MM.1S (cell line): ENCODE measurements at places on chromosomes 2 and 18.

GRCh38 chr2:216622526-216622925 lies 10.7 kb upstream of the IGFBP2 start:
- DNase-seq = no peak

DNA sequence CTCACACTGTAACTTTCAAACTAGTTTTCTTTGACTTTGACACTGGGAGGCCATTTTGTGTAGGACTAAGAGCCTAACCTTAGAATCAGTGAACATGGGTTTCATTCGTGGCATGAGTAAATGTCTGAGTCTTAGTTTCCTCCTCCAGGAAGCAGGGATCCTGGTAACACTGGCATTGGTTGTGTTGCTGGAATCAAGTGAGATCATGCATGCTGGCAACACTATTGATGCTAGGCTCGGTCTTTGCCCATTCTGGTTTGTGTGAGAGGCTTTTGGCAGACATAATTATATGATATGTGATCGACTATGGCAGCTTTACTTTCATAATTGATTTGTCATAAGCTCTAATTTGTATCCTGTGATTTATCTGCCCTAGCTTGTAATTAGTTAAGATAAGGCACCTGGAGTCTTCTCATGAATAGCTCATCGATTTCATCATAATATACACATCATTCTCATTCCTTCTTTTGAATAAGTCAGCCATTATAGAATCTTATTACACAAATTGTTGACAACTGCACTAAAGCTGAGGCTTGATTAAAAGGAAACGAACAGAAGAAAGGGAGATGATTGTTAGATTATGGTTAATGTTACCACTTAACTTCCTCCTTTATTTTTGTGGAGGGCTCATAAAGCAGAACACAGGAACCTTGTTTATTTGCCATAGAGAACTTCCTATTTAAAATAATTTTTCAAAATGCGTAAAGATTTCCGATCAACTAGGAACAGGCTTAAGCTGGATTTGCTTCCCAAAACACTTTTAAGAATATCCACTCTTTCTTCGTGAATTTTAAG lies 12.6 kb downstream of the PPP1R1C start:
- no peak for DNase-seq

- DNase-seq = no peak
Measured at GRCh38 chr18:7059276-7059675, 58.3 kb downstream of the LAMA1 start.

- DNase-seq = no peak
Measured at GRCh38 chr2:158101384-158101926, at the start of gene UPP2. TSS of gene UPP2 (plus strand) at chr2:158101876. CDS start at chr2:158102064, 188 bp downstream.

- DNase-seq = no peak
Measured at GRCh38 chr18:74478880-74479279, 17.3 kb upstream of the CNDP2 start.

DNA sequence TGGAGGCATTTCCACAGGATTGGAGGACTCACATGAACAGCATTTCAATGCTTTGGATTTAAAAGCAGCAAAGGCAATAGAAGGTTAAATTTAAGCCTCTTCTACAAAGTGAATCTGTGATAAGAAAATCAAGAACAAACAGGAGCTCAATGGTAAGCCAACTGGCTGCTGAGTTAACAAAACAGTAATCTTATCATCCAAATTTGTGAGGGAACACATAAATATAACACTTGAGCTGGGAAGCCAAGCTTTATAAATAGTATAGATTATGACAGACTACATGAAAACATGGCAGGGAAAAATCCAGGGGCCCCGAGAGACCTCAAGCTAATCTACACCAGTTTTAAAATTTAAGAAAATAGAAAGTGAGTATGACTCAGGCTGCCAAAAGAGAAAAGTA lies 108.5 kb upstream of the PGAP1 start:
- DNase-seq = no peak

DNA sequence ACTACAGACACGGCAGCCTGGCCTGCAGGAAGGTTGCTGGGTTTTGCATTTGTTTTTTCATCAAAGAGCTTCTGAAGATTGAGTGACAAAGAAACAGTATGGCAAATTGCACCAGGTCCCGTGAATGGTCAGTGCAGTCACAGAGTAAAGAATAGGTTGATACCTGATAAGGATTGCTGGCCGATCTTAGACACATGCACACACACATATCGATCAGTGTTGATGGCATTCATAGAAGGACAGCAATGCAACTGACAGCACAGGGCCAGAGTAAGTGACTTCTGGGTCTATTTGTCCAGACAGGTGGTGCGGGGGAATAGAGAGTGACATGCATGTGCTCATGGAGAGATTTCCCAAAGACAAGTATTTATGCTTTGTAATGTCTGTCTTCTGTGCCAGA lies 42.8 kb downstream of the NRP2 start:
- no peak for DNase-seq

GRCh38 chr18:25921677-25922421 lies 168.6 kb downstream of the SS18 start:
- peak; percentile 67 for DNase-seq

- no peak for DNase-seq
Measured at GRCh38 chr2:223724861-223725260, 112.5 kb downstream of the AP1S3 start.

DNA sequence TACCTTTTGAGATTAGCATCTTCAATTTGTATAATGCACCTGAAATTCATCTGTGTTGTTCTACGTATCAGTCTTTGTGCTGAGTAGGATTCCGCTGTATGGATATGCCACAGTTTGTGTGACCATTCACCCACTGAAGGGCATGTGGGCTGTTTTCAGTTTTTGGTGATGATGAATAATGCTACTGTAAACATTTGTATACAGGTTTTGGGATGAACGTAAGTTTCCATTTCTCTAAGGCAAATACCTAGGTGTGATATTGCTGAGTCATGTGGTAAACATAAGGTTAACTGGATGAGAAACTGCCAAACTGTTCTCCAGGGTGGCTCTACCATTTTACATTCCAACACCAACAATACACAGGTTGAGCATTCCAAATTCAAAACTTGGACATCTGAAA lies 35.1 kb downstream of the CABYR start:
- DNase-seq = no peak

DNA sequence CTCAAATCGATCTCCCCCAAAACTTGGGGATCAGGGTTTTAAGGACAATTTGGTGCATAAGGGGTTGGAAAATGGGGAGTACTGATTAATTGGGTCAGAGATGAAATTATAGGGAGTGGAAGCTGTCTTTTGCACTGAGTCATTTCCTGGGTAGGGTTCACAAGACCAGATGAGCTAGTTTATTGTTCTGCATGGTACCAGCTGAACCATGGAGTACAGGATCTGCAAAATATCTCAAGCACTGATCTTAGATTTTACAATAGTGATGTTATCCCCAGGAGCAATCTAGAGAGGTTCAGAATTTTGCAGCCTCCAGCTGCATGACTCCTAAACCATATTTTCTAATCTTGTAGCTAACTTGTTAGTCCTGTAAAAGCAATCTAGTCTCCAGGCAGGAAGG lies 73.1 kb downstream of the CPO start:
- no peak for DNase-seq
